Upper lobe of left lung (tissue), 6 donors: ENCODE measurements at places on chromosomes 13 and 19.

- DNase-seq = no peak
Observed at GRCh38 chr19:5107432-5108122, 138.7 kb downstream of the KDM4B start.

- no peak for DNase-seq
Observed at GRCh38 chr13:26541678-26542568, 15.6 kb upstream of the WASF3 start.

DNA sequence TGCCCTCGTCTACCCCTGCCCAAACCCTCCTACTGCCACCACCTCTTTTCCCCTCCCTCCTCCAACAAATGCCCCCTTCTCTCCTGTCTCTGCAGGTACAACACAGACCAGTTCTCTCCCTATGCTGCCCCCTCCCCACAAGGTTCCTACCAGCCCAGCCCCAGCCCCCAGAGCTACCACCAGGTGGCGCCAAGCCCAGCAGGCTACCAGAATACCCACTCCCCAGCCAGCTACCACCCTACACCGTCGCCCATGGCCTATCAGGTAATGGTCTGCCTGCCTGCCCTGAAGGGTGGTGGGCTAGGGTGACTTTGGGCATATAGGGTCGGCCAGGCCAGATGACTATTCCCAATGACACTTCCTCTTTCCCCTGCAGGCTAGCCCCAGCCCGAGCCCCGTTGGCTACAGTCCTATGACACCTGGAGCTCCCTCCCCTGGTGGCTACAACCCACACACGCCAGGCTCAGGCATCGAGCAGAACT lies 6.5 kb upstream of the TIMM50 start:
- DNase-seq = peak; percentile 89

- DNase-seq = no peak
Observed at GRCh38 chr13:43127827-43128226, 104.4 kb downstream of the DNAJC15 start.

GRCh38 chr19:13979686-13980085 lies 26.4 kb downstream of the RFX1 start:
- no peak for DNase-seq

DNA sequence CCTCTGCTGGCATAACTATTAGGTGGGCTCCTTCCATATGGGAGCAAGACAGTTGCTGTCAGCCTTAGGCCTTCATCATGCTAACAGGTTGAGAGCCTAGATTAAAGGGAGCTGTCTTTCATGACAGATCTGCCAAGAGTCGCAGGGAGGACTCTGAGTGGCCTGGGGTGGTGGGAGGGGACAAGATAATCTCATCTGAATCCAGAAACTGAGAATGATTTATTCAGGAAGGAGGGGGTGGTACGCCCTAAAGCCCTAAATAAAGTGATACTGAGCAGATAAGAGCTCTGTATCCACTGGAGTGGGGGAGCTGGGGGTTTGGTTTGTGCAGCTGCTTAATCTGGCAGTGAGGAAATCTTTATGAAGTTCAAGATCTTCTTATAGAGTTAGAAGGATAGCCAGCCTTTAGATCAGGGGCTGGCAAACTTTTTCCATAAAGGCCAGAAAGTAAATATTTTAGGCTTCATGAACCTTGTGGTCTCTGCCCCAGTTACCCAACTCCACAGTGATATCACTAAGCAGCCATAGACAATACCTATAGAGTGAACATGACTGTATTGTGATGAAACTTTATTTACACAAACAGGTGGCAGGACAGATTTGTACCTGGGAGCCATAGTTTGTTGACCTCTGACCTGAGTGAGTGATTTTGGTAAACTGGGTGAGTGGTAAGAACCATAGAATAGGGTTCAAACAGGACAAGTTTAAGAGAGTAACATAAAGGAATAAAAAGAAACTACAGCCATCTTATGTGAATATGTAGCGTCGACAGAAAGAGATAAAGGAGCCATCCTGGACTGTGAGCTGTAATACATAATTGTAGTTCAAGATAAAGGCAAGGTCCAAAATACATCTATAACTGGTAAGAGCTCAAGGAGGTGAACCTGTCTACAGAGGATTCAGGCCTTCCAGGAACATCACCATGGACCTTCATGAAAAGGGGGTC lies 9.8 kb upstream of the STK24 start:
- DNase-seq = no peak

DNA sequence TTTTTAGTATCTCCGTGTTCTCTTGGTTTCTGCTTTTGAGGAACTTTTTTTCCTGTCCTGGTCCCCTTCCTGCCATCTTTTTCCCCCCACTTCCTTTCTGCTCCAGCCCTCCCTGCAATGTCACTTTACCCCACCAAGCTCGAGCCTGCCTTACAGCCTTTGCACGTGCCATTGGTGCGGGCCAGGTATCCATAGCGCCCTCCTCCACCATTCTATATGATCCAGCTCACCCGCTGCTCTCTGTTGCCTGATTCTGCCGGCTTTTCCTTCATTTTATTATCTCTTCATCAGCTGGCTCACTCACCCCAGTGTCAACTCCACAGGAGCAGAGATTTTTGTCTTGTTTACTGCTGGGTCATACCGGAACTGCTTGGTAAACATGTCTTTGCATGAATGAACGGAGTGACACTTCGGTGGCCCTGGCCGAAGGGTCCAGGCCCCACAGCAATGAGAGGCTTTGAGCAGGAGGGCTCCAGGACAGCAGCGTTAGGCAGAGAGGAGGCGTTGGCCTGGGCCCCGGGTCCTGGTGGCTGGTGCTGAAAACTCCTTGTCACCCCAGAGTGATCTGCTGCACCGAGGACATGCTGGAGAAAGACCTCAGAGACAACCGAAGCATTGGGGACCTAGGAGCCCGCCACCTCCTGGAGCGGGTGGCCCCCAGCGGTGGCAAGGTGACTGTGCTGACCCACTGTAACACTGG lies 1.2 kb downstream of the MRI1 start:
- peak; percentile 57 for DNase-seq

DNA sequence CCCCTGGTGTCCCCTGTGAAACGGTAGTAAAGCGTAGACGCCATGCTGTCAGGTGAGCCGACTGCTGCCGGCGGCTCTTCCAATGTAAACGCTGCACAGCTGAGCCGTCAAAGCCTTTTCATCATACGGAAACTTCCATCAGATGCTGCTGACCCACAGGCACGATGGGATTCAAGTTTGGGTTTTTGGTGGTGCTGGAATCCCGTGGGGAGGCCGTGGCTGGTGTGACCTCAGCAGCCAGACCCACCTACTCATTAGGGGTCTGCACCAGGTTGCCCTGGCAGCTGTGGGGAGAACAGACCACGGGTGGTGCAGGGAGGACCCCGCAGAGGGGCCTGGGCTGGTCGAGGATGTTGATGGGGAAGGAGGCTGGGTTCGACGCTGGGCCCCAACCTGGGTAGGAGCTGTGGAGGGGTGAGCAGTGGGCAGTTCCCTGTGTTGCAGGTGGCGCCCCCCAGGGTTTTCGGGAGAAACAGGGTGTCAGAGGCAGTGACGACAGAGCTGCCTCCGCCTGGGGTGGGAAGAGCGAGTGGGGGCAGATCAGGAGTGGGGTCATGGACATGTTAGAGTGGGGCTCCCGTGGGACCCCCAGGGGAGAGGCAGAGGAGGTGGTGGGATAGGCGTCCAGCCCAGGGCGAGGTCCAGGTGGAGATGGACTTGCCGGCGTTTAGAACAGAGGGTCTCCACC lies 6.6 kb downstream of the GRIN3B start:
- peak; percentile 50 for DNase-seq

- DNase-seq = no peak
Observed at GRCh38 chr13:46472384-46472783, 80.6 kb upstream of the LRCH1 start.

DNA sequence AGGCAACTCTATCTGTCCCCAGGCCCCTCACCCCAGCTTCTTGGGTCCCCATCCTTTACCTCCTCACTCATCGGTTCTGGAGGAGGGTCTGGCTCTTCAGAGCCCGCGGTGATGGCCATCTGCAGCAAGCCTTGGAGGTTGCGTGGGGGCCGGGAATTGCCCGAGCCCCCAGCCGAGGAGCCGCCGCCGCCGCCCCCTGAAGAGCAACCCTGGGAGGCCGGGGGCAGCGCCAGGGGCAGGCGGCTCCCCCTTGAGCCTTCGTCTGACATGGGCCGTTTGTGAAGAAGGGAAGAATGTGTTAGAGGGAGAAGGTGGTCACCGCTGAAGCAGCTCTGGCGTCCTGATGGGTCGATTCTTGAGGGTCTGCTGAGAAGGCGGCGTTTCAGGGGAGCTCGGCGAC lies 570 bp downstream of the HSPBP1 start:
- no peak for DNase-seq

DNA sequence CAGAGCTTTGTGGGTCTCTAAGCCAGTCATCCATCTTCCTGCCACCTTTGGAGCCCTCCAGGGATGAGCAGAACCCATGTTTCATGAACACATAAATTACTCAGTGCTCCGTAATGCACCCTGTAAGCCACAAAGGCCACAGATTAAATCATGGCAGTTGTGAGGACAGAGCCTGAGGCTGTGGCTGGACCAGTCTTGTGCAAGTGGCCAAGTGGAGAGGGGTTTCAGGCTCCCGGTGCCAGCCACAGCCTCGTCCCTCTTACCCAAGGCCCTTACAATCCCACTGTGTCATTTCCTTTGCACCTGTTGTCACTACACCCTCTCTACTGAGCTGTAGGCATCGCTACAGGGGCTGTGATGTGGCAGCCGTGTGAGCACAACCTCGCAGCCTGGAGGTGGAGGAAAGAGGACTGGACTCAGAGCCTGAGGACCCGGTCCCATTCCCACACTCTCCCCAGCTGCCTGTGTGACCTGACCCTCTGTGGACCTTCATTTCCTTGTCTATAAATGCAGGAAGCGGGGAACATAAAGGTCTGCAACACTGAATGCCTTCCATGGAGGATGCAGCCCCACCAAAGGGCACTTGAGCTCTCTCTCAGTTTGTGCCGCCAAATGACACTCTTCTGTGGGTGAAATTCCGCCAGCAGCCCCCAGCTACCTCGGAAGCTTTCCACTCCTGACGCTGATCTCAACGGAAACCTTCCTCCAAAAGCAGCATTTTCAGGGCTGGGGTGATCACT lies 792.0 kb downstream of the UQCRFS1 start:
- no peak for DNase-seq

DNA sequence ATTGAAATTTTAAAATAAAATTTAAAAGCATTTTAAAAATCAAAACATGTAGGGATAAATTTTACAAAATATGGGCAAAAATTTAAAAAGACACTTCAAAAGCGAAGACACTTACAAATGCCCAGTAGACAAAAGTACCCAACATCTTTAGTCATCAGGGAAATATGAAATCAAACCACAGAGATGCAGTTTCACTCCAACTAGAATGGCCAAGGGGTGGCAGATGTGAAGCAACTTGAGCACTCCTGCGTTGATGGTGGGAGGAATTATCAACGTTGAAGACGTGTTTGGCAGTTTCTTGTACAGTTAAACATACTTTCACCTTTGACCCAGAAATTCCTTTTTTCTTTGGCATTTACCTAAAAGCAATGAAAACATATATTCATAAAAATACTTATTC lies 518.0 kb upstream of the SGCG start:
- no peak for DNase-seq

DNA sequence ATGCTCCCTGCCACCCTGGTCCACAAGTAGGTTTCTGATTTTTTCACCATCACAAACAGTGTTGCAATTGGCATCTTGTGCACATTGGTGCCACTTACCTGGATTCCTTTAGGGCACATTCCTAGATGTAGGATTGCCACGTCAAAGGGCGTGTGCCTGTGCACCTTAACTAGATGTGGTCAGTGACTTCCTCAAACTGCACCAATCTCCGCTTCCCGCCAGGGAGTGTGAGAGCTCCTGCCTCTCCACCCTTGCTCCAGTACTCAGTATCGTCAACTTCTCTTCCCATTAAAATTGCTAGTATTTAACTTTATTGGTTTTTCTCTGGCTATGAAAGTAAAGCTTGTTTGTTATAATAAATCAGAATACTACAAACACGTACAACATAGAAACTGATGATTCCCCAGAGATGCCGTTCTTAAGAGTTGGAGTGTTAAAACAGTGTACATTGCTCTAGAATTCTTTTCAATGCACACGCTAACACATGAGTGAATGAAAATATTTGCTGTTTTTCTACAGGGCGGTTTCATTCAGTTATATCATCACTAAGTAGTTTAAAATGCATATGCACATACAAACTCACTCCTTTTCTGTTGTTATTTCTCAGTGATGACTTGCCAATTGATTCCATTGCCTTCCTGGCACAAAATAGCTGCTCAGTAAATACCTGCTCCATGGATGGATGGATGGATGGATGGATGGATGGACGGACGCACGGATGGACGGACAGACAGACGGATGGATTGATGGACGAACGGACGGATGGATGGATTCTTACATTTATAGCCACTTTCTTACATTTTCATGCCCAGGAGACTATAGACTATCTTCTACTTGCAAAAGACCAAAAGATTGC lies 23.4 kb downstream of the CCNE1 start:
- DNase-seq = no peak

DNA sequence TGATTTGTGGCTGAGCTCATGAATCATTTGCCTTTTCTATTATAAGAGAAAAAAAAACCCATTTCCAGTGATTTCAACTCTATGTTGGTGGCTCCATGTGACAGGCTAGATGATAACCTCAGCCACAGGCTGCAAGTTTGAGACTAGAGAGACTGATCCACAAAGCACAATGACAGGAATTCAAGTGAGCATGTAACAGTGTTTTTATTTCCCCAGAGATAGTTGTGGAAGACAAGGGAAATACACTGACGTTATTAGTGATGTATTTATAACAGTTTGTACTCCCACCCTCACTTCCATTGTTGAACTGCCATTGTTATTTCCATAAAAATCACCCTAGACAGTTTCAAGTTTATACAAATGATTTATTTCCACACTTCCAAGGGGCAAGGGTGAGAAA lies 27.9 kb upstream of the EDNRB start:
- no peak for DNase-seq

GRCh38 chr13:66076417-66076816 lies 1153.7 kb downstream of the PCDH9 start:
- DNase-seq = no peak

DNA sequence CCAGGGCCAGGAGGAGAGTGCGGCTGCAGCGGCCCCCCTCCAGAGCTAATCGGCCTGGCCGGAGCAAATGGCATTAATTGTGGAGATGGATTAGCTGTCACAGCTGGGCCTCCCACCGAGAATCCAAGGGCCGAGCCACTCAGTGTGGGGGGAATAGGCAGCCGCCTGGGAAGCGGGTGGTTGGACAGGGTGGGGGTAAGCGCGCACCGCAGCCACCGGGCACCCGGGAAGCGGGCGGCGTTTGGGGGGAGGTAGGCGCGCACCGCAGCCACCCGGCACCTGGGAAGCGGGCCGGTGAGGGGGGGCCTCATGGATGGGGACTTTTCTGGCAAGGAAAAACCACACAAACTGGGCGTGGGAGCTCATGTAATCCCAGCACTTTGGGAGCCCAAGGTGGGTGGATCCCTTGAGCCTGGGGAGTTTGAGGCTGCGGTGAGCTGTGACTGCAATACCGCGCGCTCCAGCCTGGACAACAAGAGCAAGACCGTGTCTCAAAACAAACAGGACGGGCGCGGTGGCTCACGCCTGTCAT lies 9.7 kb downstream of the R3HDM4 start:
- no peak for DNase-seq
